Right lobe of liver (tissue), 6 donors: ENCODE measurements at places on chromosomes 11 and 22. TPM values are rescaled to one million over a fixed set of nuclear protein-coding genes. Genes with fewer than 3 reads are reported as not detected.

Gene ST3GAL4
- 22.3 TPM for total RNA-seq

Gene ANKK1
- total RNA-seq, result not detected

DNA sequence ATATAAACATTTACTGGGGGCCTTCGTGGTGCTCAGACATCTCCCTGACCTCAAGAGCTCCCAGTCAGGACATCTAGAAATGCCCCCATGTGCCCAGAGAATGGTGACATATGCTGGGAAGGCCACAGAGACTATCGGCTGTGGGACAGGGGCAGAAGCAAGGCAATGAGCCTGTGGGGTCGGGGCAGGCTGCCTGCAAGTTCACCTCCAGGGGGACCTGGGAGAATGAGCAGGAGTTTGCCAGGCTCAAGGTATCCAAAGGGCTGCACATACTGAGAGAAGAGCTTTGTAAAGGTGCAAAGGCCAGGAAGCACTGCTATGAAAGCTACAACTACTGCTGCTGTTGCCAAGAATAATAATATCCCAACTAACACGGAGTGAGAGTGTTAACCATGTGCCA lies 233.9 kb downstream of the TENM4 start:
- no peak for DNase-seq
- H3K4me1 ChIP-seq, result no peaks in the 10 kb centered on the region
- H3K27ac ChIP-seq, result no peak overlapping the region
- no peak overlapping the region for H3K4me3 ChIP-seq
- no peaks in the 10 kb centered on the region for H3K36me3 ChIP-seq

- no peak overlapping the region for H3K27ac ChIP-seq
- no peaks in the 10 kb centered on the region for H3K36me3 ChIP-seq
- H3K4me1 ChIP-seq, result no peaks in the 10 kb centered on the region
Observed at GRCh38 chr22:49010901-49011300, 816.8 kb downstream of the BRD1 start.

DNA sequence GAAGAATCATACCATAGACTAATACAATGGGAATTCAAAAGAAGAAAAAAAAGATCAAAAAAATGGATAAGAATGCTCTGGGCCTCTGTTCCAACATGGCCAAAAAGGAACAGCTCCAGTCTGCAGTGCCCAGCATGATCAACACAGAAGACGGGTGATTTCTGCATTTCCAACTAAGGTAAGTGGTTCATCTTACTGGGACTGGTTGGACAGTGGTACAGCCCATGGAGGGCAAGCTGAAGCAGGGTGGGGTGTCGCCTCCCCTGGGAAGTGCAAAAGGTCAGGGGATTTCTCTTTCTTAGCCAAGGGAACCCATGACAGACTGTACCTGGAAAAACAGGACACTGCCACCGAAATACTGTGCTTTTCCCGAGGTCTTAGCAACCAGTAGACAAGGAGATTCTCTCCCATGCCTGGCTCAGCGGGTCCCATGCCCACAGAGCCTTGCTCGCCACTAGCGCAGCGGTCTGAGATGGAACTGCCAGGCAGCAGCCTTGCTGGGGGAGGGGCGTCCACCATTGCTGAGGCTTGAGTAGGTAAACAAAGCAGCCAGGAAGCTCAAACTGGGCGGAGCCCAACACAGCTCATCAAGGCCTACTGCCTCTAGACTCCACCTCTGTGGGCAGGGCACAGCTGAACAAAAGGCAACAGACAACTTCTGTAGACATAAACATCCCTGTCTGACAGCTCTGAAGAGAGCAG lies 428.4 kb downstream of the MN1 start:
- no peaks in the 10 kb centered on the region for H3K27me3 ChIP-seq
- no peaks in the 10 kb centered on the region for H3K4me1 ChIP-seq
